SHP77 treated with DMSO at 0.1 percent for 48 hours (cell line): ENCODE measurements at places on chromosomes 13 and 19.

DNA sequence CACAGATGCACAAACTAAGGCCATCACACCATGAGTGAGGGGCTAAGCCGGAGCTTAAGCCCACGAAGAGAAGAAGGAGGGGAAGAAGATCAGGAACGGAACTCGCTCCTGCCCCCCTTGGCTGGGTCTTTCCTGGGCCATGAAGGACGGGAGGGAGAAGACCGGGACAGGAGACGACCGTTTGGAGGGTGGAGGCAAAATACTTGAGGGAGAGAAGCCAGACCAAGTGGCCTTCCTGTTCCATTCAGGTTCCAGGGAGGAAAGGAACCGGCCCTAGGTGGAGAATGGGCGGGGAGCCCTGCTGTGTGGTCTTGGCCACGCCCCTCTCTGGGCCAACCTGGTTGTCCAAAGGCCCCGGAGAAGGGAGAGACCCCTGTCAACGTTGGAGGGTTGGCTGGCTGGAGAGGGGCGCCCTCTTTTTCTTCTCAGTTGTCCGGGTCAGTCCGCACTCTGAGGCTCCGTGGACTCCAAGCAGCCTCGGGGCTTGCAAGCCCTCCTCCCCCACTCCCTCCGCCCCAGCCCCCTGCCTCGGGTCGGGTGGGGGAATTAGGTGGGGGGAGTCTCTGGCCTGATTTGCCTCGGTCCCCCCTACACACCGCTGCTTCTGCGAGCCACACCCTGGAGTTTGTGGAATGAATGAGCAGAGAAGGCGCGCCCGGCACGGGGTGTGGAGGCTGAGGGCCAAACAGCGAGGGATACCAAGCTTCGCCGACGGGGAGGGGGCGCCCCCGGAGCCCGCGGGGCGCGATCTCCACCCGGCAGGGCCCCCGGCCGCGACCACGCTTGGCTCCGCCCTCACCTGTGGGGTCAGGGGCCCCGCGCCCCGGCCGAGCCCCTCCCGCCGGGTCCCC, 757 bp downstream of the FBN3 start:
- no peak for DNase-seq

DNA sequence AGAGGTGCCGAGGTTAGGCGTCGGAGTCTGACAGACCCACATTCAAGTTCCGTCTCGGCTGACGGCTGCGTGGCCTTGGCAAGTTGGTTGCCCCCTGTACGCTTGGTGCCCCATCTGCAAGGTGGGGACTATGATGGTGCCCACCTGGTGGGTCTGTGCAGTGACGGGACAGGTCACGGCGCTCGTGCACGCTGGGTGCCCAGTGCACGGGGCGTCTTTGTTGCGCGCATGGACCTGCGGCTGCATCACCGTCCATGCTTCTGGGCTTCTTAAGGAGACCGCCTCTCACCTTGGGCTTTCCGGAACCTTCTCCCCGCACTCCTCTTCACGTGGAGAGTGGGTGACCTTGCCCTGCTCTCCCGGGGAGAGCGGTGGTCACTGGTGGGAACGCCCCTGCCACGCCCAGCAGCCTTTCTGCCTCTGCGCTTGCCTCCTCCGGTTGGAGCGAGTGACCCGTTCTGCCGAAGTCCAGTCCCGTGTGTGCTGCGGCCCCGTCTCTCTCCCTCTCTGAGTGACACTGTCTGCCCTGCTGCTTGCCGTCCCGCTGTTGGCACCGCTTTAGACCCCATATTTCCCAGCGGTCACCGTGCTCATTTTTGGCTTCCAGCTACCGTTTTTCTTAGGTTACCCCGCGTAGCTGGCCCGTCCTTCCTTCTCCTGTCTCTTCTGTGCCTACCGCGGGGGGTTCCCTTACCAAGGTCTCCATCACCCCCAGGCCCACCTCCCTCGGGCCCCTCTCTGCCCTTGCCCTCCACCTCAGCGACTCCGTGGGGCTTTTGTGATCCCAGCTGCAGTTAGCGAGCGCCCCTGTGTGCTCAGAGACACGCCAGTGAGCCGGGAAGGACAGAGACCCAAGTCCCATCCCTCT, 6.4 kb downstream of the ATP11A start:
- no peak for DNase-seq

DNA sequence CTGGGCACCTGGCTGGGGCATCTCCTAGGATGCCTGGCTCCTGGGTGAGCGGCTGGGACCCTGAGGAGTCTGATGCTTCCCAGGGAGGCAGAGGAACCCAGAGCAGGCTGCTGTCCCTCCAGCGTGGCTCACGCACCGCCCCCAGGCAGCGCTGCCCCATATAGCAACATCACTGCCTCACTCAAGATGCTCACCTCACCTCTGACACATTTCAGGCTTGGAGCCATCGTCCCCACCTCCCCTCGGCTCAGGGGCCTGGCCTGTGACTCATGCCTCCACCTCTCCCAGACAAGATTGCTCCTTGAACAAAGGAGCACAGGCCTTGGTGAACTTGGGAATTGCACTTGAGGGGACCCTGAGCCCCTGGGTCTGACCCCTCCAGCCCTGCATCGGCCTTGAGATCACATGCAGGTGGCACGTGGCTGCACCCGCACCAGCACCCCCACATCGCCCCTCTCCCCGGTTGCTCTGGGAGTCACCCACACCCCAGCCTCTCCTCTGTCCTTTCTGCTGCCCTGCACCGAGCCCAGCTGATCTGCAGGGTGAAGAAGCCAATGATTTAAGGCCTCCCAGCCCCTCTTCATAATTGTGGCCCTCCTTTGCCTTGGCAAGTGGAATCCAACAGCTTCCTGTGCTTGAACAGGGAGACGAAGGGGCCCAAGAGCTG, 11.2 kb downstream of the CEBPA start:
- no peak for DNase-seq

- no peak for DNase-seq
Observed at GRCh38 chr13:82976499-82976898, 905.8 kb downstream of the SLITRK1 start.

DNA sequence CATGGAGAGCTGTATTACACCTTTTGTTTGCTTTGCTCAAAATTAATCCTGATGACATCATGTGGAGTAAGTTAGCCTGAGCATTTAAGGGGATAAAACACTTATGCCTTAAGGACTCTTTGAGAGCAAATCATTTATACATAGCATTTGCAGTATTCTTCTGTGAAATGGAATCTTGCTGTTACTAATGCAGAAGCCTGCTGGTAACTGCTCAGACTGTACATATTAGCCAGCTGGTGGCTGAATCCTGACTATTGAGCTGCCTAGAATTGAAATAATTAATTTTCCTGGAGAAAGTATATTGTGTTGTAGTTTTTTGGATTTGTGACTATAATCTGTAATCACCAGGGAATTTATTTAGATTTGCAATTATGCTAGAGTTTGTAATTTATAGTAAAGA, 363.2 kb downstream of the GPC6 start:
- no peak for DNase-seq

- DNase-seq = peak; percentile 43
Observed at GRCh38 chr13:39612023-39612637, 9.1 kb upstream of the LHFPL6 start.

GRCh38 chr19:18322318-18322758, 538 bp downstream of the LSM4 start:
- no peak for DNase-seq

- DNase-seq = peak; percentile 93
Observed at GRCh38 chr13:71867131-71867814, at the start of gene DACH1. TSS of gene DACH1 (minus strand) at chr13:71867204.

DNA sequence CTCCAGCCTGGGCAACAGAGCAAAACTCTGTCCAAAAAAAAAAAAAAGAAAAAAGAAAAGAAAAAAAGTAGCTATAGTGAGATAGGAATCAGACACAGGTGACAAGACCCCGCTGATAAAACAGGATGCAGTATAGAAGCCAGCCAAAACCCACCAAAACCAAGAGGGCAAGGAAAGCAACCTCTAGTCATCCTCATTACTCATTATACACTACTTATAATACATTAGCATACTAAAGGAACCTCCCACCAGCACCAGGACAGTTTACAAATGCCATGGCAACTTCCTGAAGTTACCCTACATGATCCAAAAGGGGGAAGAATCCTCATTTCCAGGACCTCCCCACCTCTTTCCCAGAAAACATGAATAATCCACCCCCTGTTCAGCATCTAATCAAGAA, 35.6 kb upstream of the UBL3 start:
- no peak for DNase-seq

DNA sequence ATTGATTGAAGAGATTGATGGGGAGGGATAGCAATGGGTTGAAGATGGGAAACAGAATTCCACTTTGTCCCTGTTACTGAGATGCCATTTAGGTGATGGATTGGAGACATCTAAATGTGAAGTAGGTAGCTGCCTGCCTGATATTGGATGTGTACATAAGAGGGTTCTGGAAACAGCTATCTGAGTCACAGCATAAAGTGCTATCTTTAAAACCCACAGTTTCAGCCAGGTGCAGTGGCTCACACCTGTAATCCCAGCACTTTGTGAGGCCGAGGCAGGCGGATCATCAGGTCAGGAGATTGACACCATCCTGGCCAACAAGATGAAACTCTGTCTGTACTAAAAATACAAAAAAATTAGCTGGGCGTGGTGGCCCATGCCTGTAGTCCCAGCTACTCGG, 72.6 kb downstream of the DNAJC3 start:
- DNase-seq = peak; percentile 95

GRCh38 chr19:861756-862580, 2.5 kb downstream of the CFD start:
- DNase-seq = peak; percentile 63

DNA sequence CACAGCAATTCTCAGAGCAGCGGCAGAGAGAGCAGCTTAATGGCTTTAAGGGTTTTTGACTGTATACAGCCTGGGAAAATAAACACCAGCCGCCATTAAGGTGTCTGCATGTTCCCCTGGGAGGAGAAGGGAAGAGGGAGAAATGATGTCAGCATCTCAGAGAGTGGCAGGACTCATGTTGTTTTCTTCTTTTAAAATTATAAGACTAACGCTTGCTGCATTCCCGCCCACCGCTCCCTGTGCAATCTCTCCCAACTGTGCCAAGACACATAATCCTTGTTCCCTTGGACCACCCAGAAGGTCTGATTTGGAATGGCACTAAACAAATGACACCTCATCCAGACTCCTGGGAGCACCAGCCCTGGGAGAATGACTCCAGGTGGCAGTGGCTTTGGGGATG, 27.7 kb upstream of the FAM216B start:
- DNase-seq = no peak

DNA sequence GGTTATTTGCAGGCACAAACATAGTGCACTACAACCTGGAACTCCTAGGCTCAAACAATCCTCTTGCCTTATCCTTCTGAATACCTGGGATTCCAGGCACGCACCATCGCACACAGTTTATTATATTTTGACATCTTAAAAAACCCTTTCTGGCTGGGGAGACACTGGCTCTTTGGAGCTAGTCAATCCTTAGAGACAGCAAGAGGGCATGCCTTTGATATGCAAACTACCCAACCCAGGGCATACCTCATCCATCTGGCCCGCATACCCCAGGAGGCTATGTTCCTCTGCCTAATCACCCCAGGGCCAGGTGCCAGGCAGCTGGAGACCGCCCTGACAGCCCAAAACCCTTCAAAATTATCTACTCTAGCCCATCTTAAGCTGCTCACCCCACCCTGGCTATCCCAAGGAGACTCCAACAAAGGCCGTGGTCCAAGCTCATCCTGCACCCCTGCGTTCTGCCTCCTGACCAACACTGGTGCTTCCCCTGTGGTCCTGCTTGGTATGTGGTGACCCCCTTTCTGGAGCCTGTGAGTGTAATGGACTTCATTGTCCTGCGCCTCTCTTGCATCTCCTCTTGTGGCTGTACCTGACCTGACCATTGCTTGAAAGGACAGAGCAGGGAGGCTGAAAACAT, 86.4 kb downstream of the RGCC start:
- no peak for DNase-seq

- no peak for DNase-seq
Observed at GRCh38 chr19:29315556-29316190, 102.7 kb upstream of the UQCRFS1 start.

DNA sequence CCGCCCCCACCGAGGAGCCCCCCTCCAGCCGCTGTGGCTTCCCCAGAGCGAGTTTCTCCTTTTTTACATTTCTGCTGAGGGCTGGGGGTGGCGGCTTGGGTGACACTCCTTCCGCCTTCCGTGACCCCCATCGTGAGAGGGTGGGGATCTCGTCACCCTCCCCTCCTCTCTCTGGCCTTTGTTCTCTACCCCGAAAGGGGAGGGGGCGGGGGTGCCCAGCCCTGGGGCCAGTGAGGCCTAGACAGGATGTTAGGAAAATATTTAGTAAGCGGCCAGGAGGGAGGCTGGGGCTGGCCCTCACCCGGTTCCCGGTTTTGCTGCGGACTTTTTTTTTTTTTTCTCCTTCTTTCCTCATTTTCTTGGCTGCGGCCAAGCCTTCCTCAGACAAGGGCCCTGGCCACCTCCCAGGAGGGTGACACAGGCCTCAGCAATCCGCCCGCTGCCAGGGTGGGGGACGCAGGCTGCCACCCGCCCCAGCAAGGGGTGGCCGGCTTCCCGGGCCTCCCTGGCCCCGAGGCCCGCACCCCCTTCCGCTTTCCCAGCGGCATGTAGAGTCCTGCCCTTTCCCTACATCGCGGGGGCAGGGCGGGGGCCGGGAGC, 3.9 kb downstream of the MIDN start:
- DNase-seq = no peak
